ENCODE measurements at places on chromosomes 12 and 14. TPM values are rescaled to one million over a fixed set of nuclear protein-coding genes. Genes with fewer than 3 reads are reported as not detected.
A peak's percentile ranks its signal among the peaks of the same experiment; 100 is the strongest.

- H3K27me3 ChIP-seq = peaks cover 39% of the 10 kb centered on the region
- H3K27ac ChIP-seq = no peak overlapping the region
- DNase-seq = no peak
- H3K4me1 ChIP-seq = peaks cover 3% of the 10 kb centered on the region
- no peaks in the 10 kb centered on the region for H3K36me3 ChIP-seq
- no peak overlapping the region for H3K4me3 ChIP-seq
These were observed 97.9 kb upstream of the MED13L start for GRCh38 chr12:116375278-116375842.

- H3K4me3 ChIP-seq = no peak overlapping the region
- no peaks in the 10 kb centered on the region for H3K4me1 ChIP-seq
- no peaks in the 10 kb centered on the region for H3K27me3 ChIP-seq
- H3K27ac ChIP-seq = no peak overlapping the region
These were observed 64.5 kb downstream of the SEC23A start for GRCh38 chr14:39038542-39038941.

DNA sequence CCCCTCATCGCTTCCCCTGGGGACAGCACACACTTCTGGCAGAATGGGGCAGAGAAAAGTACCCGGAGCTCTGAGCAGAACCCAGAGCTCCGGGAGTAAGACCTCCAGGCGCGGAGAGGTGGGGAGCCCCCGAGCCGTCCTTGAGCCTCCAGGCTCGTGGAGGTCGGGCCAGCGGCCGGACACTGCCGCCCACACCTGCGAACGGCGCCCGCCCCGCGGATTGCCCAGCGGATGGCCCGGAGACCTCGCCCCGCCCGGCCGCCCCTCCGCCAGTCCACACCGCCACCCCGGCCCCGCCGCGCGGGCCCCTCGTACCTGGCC is 344 bp downstream of the SPTLC2 start:
- no peak overlapping the region for H3K27ac ChIP-seq
- H3K27me3 ChIP-seq = no peaks in the 10 kb centered on the region
- DNase-seq = no peak
- no peaks in the 10 kb centered on the region for H3K36me3 ChIP-seq

DNA sequence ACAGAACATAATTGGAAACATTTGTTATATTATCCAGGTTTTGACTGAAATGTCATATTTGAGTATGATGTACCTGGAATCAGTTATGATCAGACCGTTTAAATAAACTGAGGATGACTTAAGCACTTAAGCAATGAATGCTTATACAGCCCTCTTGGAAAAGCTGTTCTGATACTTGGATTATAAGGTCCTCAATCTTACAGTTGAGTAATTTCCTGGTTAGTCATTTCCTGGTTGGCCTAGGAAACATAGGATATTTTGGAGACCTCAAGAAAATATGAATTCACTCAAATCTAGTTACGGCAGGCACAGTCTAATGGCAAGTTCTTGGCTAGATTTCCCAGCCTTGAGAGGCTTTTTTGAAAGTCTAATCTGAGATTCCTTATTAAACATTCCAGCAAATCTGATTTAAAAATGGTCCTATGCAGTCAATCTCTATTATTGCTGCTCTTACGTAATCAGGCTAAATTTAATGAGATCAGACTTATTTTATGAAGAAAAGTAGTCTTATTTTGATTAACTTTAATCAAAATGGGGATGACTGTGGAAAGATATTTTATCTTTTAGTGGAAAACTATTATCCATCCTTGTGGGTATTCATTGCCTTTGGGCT is 447.2 kb downstream of the SNAPC1 start:
- no peaks in the 10 kb centered on the region for H3K36me3 ChIP-seq
- no peak overlapping the region for H3K4me3 ChIP-seq
- DNase-seq = no peak
- H3K4me1 ChIP-seq = no peaks in the 10 kb centered on the region

GRCh38 chr14:57979376-57980048 is 113.6 kb upstream of the SLC35F4 start:
- no peak overlapping the region for H3K4me3 ChIP-seq
- H3K27me3 ChIP-seq = peaks cover 7% of the 10 kb centered on the region
- no peaks in the 10 kb centered on the region for H3K4me1 ChIP-seq
- no peak overlapping the region for H3K27ac ChIP-seq
- DNase-seq = no peak
- H3K36me3 ChIP-seq = no peaks in the 10 kb centered on the region

DNA sequence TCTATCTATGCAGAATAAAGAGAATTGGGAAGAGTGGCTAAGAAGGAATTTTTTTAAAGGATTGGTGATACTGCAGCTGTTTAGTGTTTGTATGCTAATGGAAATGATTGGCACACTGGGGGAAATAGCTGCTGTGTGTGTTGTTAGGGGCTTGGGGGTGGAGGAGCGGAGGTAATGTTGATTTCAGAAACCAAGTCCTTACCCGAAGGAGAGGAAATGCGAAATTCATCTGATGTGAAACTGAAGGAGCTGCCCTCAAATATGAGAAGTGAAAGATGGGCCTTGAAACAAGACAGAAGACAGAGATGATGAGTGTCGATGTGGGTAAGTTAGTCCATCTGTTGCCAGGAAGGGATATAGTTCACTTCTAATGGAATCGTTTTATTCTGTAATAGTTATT is 21.2 kb upstream of the RNASE12 start:
- no peaks in the 10 kb centered on the region for H3K4me1 ChIP-seq
- H3K27ac ChIP-seq = no peak overlapping the region
- H3K4me3 ChIP-seq = peak overlapping the region; percentile 92
- no peak for DNase-seq
- no peaks in the 10 kb centered on the region for H3K27me3 ChIP-seq

DNA sequence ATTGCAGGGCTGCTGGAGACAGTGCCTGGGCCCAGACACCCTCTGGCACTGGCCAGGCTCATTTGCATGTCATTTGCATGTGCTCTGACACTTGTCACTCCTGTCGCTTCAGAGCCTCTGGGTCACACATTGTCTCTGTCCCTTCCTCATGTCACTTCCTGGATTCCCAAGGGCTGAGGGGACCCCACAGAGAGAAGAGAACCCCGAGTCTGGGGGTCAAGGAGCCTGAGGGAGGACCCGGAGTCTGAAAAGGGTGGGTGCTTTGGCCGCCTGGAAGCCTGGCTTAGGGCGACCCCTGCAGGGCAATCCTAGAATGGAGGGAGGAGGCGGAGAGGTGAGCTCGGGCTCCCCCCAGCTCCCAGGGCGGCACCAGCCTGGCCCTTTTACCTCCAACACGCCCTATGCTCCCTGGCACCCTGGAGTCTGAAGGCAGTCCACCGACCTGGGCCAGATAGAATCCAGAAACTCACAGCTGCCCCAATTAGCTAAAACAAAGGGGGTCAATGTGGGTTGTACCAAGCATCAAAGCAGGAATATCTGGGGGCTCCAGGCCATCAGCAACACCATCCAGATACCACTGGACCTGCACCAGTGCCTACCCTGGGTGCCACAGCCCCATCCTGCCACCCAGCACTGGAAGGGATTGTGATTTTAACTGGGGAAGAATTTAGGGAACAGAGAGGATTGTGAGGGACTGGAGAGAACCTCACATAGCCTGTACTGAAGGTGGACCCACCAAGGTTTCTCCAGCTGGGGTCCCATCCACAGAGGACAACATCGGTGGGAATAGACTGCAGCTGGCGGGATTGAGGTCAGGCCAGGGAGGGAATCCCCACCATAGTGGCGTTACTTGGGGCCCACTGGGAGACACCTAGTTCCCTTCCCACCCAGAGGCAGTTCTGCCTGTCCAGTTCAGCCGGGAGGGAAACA is 21.8 kb upstream of the KRT78 start:
- no peak overlapping the region for H3K27ac ChIP-seq
- peak; percentile 97 for DNase-seq
- H3K4me1 ChIP-seq = no peaks in the 10 kb centered on the region
- peaks cover 23% of the 10 kb centered on the region for H3K27me3 ChIP-seq

- peaks cover 7% of the 10 kb centered on the region for H3K4me1 ChIP-seq
- no peak for DNase-seq
- no peak overlapping the region for H3K4me3 ChIP-seq
- no peaks in the 10 kb centered on the region for H3K36me3 ChIP-seq
These were observed 4.0 kb downstream of the SRGAP1 start for GRCh38 chr12:63848450-63848849.

DNA sequence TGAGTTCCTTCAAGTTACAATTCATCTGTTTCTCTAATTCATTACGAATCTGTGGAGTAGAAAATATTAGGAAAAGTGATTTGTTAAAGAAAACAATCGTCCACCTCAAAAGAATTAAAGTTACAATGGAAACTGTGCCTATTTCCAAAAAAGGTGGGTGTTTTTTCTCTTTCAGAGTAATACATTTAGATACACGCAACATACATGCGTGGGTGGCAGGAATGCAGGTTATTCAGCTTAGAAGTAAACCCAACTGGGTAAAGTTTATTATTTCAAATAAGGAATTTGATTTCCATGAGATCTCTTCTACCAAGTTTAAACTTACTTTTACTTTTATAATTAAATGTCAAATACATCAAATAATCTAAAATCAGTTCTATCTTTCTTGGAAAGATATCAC is 52.2 kb downstream of the SSH1 start:
- peak overlapping the region; percentile 96 for H3K27ac ChIP-seq
- no peak for DNase-seq
- no peaks in the 10 kb centered on the region for H3K27me3 ChIP-seq
- peaks cover 69% of the 10 kb centered on the region for H3K36me3 ChIP-seq
- no peak overlapping the region for H3K4me3 ChIP-seq

DNA sequence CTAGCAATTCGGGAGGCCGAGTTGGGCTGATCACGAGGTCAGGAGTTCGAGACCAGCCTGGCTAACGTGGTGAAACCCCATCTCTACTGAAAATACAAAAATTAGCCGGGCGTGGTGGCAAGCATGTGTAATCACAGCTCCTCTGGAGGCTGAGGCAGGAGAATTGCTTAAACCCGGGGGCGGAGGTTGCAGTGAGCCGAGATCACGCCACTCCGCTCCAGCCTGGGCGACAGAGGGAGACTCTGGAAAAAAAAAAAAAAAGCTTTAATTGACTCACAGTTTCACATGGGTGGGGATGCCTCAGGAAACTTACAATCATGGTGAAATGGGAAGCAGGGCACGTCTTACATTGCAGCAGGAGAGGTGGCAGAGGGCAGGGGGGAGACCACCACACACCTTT is 30.6 kb upstream of the SLC2A3 start:
- no peaks in the 10 kb centered on the region for H3K4me1 ChIP-seq
- DNase-seq = no peak
- no peaks in the 10 kb centered on the region for H3K36me3 ChIP-seq

DNA sequence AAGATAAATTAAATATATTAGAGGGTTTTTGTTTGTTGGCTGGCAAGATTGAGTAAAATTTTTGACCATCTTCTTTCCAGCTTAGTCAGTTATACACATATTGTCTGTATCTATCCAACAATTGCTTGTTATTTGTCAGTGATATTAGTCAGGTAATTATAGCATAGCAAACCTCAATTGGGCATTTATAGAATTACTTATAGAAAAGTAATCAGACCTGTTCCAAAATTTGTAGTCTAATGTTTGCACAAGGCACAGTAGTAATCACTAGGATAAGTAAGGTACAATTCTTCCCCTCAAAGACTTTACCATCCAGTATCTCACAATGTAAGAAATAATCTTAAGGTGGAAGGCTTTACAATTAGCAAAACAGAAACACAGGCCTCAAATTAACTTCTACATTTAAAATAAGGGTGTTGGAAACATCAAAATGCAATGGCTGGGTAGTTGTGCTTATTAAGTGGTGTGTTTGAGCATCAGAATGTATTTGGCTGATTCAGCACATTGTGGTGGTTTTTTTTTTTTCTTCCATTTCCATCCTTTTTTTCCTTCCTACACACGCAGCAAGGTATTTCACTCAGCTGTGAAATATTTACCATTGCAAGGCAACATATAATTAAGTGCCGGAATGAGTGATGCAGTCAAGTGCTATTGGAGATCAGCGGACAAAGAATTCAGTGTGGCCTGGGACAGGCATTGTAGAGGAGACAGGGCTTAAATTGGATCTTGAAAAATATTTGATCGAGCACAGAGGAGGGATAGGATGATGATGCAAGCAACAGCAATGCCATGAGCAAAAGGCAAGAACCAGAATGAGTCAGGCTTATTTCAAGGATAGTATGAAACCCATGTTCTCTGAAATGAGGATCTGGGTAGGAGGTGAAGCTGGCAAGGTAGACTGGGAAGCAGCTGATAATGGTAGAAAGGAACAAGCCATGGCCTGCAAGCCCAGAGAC is 178.2 kb downstream of the AKAP6 start:
- no peak overlapping the region for H3K4me3 ChIP-seq
- no peak overlapping the region for H3K27ac ChIP-seq
- no peaks in the 10 kb centered on the region for H3K36me3 ChIP-seq
- DNase-seq = no peak
- H3K27me3 ChIP-seq = no peaks in the 10 kb centered on the region

PRPH gene
- total RNA-seq = 0.42 TPM

LRRK2 gene
- 0.66 TPM for total RNA-seq

CLEC1A gene
- total RNA-seq = not detected

NOS1 gene
- total RNA-seq = 0.68 TPM

CLEC9A gene
- not detected for total RNA-seq

NKX2-1 gene
- total RNA-seq = 0.62 TPM

KRT72 gene
- not detected for total RNA-seq

CBX5 gene
- 341 TPM for total RNA-seq

All from endodermal cell (in vitro differentiated cells).